ENCODE measurements at places on chromosomes 1 and 21. TPM values are rescaled to one million over a fixed set of nuclear protein-coding genes. Genes with fewer than 3 reads are reported as not detected.

Gene LMX1A
- 0.13 TPM for total RNA-seq

Gene CELA2A
- not detected for total RNA-seq

Gene NUP210L
- total RNA-seq, result not detected

Gene TNFAIP8L2
- total RNA-seq, result 4.0 TPM

Gene MAP1LC3C
- total RNA-seq, result 32.6 TPM

Gene ADGRB2
- 6.0 TPM for total RNA-seq

Gene ECE1
- 68.3 TPM for total RNA-seq

Gene AHDC1
- 50.3 TPM for total RNA-seq

Gene BCAN
- total RNA-seq, result 1.9 TPM

Gene TMEM269
- not detected for total RNA-seq

Gene SRRM1
- 48.1 TPM for total RNA-seq

Gene SLFNL1
- 0.81 TPM for total RNA-seq

Gene TLCD4
- total RNA-seq, result 15.3 TPM

Gene BMP8B
- total RNA-seq, result 2.2 TPM

Gene PCP4L1
- 1.6 TPM for total RNA-seq

Gene LRRC7
- 0.42 TPM for total RNA-seq

Gene SELL
- total RNA-seq, result not detected

Gene ERVH48-1
- total RNA-seq, result not detected

Gene ADORA3
- 3.4 TPM for total RNA-seq

Gene SH2D5
- total RNA-seq, result 0.54 TPM

Gene ATP1A2
- 348 TPM for total RNA-seq

Gene TSACC
- not detected for total RNA-seq

Gene SLC6A17
- 1.6 TPM for total RNA-seq

Gene OLIG1
- total RNA-seq, result not detected

Gene LRRC3
- total RNA-seq, result 2.7 TPM

Gene MSH4
- total RNA-seq, result not detected

Gene F11R
- total RNA-seq, result 4.5 TPM

Gene CFAP141
- total RNA-seq, result not detected

Gene TRIM17
- total RNA-seq, result not detected

Gene DIP2A
- total RNA-seq, result 19.9 TPM

Gene ACTN2
- total RNA-seq, result 5.7 TPM

Gene KRTAP7-1
- not detected for total RNA-seq

Gene DMRTB1
- total RNA-seq, result not detected

Gene SLAMF9
- not detected for total RNA-seq

Gene STPG1
- 2.2 TPM for total RNA-seq

Gene PADI4
- not detected for total RNA-seq

Gene LY9
- total RNA-seq, result not detected

Measured in gastroesophageal sphincter (tissue), 4 donors.